ENCODE measurements at places on chromosomes 4 and X. TPM values are rescaled to one million over a fixed set of nuclear protein-coding genes. Genes with fewer than 3 reads are reported as not detected.

DNA sequence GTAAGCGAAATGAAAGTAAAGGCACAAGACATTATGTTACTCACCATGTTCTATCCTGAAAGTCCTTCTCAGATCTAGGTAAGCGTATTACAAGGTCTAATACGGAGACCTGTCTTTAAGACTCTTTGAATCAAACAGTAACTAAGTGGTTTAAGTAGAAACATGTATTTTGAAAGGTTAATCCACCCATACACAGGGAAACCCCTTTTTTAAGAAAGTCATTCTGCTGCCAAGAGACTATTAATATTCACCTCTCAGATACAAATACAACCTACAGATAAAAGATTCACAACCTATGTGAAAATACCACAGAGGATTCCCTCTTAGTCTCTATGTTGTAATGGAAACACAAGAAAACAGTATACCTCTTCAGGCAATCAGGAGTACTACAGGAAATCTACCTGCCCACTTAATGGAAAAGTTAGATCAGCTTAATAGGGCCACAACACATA, 63.2 kb upstream of the TNIP3 start:
- DNase-seq: peak; percentile 36

- DNase-seq: no peak
Measured at GRCh38 chr4:12583275-12583674, 900.9 kb downstream of the RAB28 start.

DNA sequence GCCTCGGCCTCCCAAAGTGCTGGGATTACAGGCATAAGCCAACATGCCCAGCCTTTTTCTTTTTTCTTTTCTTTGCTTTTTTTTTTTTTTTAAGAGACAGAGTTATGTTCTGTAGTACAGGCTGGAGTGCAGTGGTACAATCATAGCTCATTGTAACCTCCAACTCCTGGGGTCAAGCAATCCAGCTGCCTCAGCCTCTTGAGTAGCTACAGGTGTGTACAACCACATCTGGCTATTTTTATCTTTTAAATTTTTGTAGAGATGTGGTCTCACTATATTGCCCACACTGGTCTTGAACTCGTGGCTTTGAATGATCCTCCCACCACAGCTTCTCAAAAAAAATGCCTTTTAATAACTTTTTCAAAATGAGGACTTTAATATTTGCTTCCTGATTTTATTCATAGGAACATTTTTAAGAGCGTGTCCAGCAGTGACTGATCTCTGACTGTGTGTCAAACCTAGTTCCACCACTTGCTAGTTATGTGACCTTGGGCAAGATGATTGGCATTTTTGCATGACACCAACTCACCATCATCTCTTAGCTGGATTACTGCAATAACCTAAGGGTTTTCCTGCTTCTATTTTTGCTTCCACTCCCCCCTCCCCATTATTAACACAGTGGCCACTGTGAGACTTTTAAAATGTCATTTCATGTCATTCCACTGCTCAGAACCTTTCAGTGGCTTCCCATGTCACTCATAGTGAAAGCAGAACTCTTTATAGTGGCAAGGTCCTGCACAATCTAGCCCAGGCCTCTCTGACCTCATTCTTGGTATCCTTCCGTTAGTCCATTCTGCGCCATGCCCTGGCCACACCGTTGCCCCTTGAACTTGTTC, 4.5 kb upstream of the TNIP3 start:
- no peak for DNase-seq

GRCh38 chr4:111506706-111507105, 638.5 kb upstream of the FAM241A start:
- DNase-seq: no peak

GRCh38 chrX:97936296-97936695, 1052.6 kb downstream of the RPA4 start:
- no peak for DNase-seq

GRCh38 chr4:24488399-24489164, 95.8 kb downstream of the DHX15 start:
- peak; percentile 93 for DNase-seq

Gene CDS1
- 20.3 TPM for total RNA-seq

Gene UGT8
- 47.1 TPM for total RNA-seq

Gene FAM47E
- total RNA-seq: 0.66 TPM

Gene CPLX1
- total RNA-seq: 0.97 TPM

Gene MAP7D2
- total RNA-seq: 0.90 TPM
